ENCODE measurements at places on chromosomes 7 and 10.

DNA sequence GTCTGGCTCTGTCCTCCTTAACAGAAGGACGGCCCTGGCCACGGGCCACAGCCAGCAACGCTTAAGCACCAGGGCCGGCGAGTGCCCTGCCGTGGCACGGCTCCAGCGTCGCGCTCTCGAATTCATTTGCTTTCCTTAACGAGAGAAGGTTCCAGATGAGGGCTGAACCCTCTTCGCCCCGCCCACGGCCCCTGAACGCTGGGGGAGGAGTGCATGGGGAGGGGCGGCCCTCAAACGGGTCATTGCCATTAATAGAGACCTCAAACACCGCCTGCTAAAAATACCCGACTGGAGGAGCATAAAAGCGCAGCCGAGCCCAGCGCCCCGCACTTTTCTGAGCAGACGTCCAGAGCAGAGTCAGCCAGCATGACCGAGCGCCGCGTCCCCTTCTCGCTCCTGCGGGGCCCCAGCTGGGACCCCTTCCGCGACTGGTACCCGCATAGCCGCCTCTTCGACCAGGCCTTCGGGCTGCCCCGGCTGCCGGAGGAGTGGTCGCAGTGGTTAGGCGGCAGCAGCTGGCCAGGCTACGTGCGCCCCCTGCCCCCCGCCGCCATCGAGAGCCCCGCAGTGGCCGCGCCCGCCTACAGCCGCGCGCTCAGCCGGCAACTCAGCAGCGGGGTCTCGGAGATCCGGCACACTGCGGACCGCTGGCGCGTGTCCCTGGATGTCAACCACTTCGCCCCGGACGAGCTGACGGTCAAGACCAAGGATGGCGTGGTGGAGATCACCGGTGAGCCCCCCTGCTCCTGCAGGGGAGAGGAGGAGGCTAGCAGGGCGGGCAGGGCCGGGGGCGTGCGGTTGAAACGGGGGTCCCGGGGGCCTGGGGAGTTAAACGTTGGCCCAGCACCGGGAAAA is at the start of gene HSPB1:
HSPB1 (plus strand) TSS at position 327 of the 855 bp plus-strand sequence; CDS start at position 367, 40 bp downstream.
- DNase-seq: peak; percentile 67

DNA sequence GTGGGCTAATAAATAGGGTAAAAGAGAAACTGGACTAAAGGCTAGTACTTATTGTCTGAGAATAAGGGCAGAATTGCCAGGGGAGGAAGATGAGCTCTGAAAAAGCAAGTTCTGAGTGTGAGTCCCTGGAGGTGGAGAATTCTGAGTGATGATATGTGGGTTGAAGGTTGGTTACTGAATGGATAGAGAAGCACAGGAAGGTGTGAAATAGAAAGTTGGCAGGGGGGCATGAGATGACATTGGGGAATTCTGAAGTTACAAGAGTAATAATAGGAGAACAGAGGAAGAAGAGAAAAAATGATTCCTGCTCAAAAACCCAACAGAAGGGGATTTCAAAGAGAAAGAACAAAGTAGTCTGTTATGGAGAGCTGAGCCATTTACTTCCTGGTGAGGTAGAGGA is 76.9 kb downstream of the PRKCQ start:
- DNase-seq: no peak

- no peak for DNase-seq
Measured at GRCh38 chr10:110168601-110169481, 38.6 kb upstream of the MXI1 start.

GRCh38 chr10:124688386-124688785 is 55.8 kb downstream of the FAM53B start:
- DNase-seq: no peak

GRCh38 chr7:108114117-108114841 is 15.9 kb downstream of the LAMB4 start:
- DNase-seq: no peak

GRCh38 chr10:122018491-122018890 is 29.5 kb downstream of the TACC2 start:
- no peak for DNase-seq

- no peak for DNase-seq
Measured at GRCh38 chr10:30743586-30743985, 114.0 kb upstream of the LYZL2 start.

- no peak for DNase-seq
Measured at GRCh38 chr7:107958764-107959526, 44.0 kb downstream of the LAMB1 start.

- no peak for DNase-seq
Measured at GRCh38 chr7:157347217-157347904, 10.6 kb downstream of the DNAJB6 start.

GRCh38 chr7:101910991-101911799 is 93.8 kb downstream of the CUX1 start:
- no peak for DNase-seq

- no peak for DNase-seq
Measured at GRCh38 chr7:127978421-127978820, 52.8 kb downstream of the LRRC4 start.

GRCh38 chr10:11553773-11554381 is 57.6 kb downstream of the USP6NL start:
- no peak for DNase-seq

- no peak for DNase-seq
Measured at GRCh38 chr7:100152404-100152803, 3.7 kb downstream of the LAMTOR4 start.

- DNase-seq: no peak
Measured at GRCh38 chr10:122148876-122149560, 122.1 kb upstream of the BTBD16 start.

- no peak for DNase-seq
Measured at GRCh38 chr10:35206274-35206673, 79.6 kb downstream of the CREM start.

GRCh38 chr10:116472891-116473290 is 45.2 kb downstream of the PNLIPRP3 start:
- no peak for DNase-seq

- no peak for DNase-seq
Measured at GRCh38 chr7:158240801-158241200, 346.8 kb downstream of the PTPRN2 start.

DNA sequence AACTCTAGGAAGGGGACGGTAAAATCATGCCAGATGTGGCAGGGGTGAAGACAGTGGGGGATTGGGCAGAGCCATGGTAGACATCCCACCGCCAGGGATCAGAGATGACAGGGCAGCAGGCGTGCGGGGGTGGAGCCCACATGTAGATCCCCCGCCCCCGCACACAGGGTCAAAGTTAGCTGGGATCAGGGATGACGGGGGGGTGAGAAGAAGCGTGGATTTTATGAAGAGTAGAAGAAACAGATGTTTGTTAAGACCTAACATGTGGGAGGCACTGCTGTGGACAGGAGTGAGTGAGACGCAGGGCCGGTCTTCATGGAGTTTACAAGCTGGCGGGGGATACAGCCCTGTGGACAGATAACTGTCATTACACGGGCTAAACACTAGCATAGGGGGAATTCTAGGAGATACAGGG is 154.0 kb upstream of the KLF14 start:
- DNase-seq: no peak

GRCh38 chr7:131564640-131565039 is 8.2 kb upstream of the PODXL start:
- DNase-seq: no peak

DNA sequence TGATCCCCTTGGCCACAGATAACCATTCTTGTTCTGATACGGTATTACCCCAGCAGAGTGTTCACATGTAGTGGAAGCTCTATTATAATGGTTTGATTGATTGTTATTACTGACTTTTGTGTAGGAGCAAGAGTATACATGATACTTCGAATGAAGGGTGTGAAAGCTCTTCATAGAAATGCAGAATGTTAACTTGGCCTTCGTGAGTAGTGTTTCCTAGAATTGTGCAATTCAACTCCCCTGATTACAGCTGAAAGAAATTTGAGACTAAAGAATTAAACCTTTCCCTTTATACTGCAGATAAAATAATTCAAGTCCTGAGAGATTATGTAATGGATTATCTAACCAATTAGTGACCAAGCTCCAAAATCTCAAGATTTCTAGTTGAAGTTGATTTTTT is 38.2 kb downstream of the MKLN1 start:
- DNase-seq: no peak

GRCh38 chr10:75782463-75783248 is 351.2 kb downstream of the LRMDA start:
- DNase-seq: no peak

DNA sequence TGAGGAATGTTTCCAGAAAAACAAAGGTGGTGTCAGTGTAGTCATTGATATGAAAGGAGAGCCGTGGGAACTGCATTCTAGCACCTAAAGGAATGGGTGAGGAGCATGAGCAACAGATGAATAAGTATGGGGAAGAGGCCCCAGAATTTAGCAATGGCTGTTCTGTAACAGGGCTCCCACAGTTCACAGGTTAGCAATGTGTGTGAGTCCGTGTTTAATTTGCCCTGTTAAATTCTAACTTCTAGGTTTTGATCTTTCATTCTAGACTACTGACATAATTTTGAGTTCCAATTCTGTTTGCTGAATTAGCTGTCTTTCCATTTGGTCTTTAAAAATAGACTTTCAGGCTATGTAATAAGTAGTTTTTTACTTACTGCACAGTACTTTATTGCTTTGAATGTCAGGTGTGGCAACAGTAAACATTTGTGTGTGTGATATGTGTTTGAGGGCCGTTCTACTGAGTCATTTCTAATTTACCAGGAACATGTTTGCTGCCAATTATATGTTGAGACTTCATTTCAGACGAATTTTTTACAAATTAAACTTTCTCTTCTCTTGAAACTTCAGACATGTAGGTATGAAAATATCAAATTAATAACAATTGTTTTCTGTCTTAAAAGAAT is 8.8 kb downstream of the STK17A start:
- DNase-seq: no peak

- DNase-seq: no peak
Measured at GRCh38 chr10:66836057-66836456, 89.8 kb upstream of the LRRTM3 start.

- no peak for DNase-seq
Measured at GRCh38 chr10:124723826-124724225, 20.4 kb downstream of the FAM53B start.

DNA sequence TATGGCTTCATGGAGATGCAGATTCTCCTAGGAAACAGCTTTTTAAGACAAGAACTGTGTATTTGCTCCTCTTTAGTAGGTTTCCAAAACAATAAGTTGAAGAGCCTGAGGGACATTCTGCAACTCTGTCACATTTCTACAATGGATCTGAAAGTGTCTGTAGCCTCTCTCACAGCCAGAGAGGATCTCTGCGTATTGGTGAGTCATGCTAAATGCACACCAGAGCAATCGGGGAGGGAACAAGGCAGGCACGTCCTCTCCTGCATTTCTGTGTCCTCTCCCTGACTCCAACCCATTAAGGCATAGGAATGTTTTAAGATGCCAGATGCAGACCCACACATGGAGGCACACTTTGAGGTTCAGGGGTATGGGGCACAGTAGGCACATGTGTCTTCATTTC is 1126.4 kb upstream of the GHITM start:
- DNase-seq: no peak

- no peak for DNase-seq
Measured at GRCh38 chr10:38103756-38104155, 9.6 kb downstream of the ZNF37A start.

GRCh38 chr10:113057948-113058522 is 108.0 kb downstream of the TCF7L2 start:
- no peak for DNase-seq

- no peak for DNase-seq
Measured at GRCh38 chr10:3067859-3068179, 471 bp downstream of the PFKP start.

- no peak for DNase-seq
Measured at GRCh38 chr10:103490986-103491314, 2.6 kb upstream of the NEURL1 start.

GRCh38 chr10:35316218-35316967 is 19.9 kb upstream of the CCNY start:
- DNase-seq: no peak

GRCh38 chr7:138246428-138246827 is 170.2 kb downstream of the AKR1D1 start:
- DNase-seq: no peak

GRCh38 chr10:117373823-117374505 is 1.3 kb downstream of the PDZD8 start:
- DNase-seq: no peak

DNA sequence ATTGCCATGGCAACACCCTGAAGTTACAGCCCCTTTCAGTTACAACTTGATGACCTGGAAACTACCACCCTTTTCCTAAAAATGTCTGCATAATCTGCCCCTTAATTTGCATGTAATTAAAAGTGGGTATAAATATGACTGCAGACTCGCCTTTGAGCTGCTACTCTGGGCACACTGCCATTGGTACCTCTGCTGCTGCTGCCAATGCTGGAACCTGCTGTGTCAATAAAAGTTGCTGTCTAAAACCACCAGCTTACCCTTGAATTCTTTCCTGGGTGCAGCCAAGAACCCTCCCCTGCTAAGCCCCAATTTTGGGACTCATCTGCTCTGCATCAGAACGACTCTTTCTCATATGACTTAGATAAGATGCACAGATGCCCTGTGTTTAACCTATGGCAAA is 10.2 kb upstream of the FRA10AC1 start:
- no peak for DNase-seq

GRCh38 chr7:83190659-83191389 is 28.1 kb upstream of the PCLO start:
- DNase-seq: no peak

DNA sequence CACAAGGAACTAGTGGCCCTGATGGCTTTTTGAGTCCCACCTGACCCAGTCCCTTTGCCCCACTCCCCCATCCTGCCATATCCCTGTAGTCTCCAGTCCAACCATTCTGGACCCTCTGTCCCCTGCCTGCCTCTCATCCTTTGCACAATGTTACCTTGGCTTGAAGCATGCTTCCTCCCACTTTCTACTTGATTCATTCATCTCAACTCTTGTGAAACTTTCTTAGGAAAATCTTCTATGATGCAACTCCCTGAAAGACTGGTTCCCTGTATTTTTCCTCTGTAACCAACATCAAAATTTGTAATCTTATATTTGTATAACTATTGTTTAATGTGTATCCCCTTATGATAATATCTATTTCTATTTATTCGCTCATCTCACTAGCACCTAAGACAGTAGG is 151.5 kb downstream of the LRRTM3 start:
- DNase-seq: no peak

GRCh38 chr7:134613623-134614347 is 32.9 kb upstream of the BPGM start:
- no peak for DNase-seq

DNA sequence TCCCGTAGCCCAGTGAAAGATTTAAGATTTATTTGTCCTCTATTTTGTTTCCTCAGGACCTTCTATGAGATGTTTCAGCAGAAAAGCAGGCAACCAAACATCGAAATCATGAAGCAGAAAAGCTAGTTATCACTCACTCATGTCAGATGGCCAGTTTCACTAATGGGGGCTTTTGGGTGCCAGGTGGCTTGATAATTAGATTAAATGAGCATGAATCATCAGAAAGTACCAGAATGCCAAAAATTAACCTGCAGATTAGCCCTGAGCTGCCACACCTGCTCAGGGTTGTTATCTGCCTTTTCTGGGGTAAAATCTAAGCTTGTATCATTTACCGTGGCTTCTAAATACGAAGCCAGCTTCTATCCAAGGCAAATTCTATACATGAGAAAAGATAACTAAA is 1017.5 kb downstream of the XPNPEP1 start:
- no peak for DNase-seq
